ENCODE measurements at places on chromosomes 16 and 17. TPM values are rescaled to one million over a fixed set of nuclear protein-coding genes. Genes with fewer than 3 reads are reported as not detected.

The SLC16A6 gene
- 0.48 TPM for total RNA-seq

DNA sequence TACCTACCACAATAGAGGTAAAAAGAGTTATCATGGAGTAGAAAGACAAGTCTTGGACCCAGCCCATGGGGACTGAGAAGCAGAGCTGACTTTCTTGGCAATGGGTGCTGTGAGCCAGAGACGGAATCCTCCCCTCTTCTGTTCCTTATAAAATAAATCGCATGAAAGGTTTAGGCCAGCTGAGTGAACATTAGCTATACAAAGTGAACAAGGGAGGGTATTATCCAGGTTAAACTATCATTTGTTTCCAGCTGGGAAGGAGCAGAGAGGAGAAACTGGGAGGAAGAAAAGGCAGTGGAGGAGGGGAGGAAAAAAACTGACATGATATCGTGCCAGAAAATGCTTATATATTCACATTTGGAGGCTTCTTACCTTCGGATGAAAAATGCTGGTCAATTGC is 13.3 kb upstream of the PAFAH1B1 start:
- no peak for DNase-seq

The C16orf92 gene
- total RNA-seq, result not detected

GRCh38 chr17:58327363-58328194 is 1.0 kb downstream of the TSPOAP1 start:
- DNase-seq, result no peak

GRCh38 chr17:76736349-76737081 is 616 bp downstream of the SRSF2 start:
- DNase-seq, result peak; percentile 36

DNA sequence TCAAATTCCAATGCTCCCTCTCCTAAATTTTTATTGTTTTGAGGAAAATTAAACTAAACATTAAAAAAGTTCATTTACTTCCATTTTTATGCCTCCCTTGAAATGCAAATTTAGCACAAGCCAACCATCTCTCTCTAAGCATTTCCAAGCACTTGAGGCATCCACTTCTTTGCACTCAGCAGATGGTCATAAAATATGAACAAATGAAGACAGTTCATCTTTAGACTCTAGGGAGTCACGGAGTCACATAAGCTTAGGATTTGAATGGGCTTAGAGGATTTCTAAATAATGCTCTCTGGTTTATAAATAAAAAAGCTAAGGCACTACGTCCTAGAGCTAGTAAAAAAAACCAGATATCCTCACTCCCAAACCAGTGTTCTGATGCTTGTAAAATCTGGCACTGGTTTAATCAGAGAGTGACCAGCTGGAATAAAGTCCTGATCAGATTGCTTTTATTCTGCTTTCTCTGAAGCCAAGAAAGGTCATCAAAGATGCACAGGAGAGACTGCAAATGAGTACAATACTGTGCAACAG is 204.2 kb downstream of the CA10 start:
- no peak for DNase-seq

DNA sequence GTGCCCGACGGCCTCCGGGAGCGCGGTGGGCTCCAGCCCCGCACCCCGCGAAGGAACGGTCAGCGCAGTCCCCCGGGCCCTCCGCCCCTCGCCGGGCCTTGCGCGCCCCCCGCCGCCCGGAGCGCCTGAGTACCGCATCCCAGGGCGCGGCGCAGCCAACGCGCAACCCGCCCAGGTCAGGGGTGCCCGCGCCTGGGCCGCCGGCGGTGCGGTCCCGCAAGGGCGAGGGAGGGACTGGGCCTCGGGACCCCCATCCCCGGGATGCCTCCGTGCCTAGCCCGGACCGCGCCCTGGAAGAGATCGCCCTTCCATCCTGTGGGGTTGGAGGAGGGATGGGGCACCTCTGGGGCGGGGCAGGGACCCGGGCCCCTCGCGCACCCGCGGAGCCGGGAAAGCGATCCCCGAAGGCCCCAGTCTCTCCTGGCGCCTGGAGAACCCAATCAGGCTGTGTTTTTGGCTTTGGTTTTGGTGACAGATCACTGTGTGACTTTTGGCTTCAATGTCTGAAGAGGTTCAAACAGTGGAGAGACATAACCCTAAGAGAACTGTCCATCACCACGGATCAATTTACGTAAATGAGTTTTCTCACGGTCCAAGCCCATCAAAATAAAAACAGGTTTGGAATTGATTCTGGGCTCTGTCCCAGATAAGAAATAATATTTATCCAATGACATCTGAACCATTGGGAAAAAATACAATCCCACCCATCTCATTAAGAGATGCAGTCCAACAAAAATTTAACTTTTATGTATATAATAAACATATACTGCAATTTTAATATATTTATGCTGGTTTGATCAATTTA is 17.8 kb downstream of the ENPP7 start:
- DNase-seq, result no peak

DNA sequence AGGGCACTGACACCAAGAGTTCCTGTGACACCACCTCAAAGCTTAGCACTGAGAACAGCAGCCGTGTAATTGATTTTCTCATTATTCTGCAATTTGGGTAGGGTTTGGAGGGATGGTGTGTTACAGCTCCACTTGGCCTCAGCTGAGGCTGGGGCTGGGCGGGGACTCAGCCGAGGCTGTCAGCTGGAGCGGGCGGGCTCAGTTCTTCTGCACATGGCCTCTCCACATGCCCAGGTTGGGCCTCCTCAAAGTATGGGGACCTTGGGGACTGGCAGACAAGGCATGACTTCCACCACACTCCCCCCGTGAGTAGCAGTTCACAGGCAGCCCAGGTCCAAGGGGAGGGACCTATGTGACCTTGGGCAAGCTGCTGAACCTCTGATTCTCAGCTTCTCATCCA is 171.5 kb downstream of the IRF8 start:
- DNase-seq, result no peak

The OR4D1 gene
- not detected for total RNA-seq

GRCh38 chr16:69302301-69302700 is 8.8 kb upstream of the VPS4A start:
- no peak for DNase-seq

DNA sequence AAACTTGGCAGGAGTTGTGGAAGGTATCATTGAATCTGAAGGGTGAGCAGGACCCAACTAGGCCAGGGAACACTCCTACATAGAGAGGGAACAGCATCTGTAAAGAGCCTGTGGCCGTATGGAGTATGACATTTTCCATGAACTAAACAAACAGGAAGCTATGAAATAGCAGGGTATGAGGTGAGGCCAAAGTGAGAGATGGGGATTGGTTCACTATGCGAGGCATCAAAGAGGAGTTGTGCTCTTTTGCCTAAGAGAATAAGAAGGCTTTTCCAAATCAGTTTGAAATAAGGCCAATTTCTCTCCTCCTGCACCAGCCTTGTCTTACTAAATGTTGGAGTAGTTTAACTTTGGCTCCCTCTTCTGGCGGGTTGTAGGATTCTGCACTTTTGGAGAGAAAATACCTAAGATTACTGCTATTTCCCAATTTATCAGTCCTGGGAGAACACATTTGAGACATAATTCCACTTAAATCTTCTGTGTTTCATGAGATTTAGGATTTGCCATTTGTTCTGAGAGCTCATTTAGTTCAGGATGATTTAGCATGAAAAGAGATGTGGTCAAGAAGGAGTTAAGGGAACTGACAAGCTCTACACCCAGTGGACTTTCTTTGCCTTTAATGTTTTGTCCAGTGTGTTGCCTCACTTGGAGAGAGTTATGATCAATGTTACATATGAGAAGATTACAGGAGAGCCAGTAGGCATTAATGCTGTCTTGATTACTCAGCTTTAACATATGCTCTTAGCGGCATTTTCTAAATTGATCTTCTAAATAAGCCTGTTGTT is 55.4 kb downstream of the TNRC6C start:
- DNase-seq, result peak; percentile 69

The NAGS gene
- total RNA-seq, result 1.4 TPM

DNA sequence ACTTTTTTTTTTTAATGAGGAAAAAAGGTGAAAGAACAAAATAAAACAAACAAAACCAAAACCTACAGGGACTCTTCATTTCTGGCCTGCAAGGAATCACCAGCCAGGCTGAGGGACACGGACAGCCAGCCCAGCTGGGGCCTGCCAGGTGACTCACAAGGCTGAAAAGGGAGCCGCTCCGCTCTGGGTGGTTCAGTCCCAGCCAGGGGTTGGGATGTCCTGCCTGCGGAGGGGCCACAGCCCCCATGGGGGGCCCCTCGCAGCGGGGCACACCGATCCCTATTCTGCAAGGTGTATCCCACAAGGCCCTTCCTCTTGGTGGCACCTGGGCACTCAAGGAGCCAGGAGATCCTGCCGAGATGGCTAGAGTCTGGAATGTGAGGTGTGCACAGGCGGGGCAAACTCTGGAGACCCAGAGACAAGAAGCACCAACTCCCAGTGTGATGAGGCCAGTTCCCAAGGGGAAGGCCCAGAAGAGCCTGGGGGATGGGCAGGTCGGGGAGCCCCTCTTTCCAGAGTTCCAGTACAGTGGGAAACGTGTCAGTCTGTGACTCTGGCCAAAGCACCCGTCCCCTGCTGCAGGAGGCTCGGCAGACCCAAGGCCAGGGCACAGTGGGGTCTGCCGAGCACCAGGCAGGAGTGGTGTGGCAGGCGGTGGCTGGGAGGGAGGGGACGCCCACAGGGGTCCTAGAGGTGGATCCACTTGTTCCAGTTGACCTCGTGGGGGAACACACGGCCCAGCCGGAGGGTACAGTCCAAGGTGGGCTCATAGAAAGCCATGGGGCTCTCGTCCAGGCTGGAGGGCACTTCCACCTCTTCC is 58.9 kb downstream of the IL21R start:
- DNase-seq, result peak; percentile 51

- no peak for DNase-seq
Observed at GRCh38 chr16:87227296-87227951, 89.8 kb downstream of the C16orf95 start.

DNA sequence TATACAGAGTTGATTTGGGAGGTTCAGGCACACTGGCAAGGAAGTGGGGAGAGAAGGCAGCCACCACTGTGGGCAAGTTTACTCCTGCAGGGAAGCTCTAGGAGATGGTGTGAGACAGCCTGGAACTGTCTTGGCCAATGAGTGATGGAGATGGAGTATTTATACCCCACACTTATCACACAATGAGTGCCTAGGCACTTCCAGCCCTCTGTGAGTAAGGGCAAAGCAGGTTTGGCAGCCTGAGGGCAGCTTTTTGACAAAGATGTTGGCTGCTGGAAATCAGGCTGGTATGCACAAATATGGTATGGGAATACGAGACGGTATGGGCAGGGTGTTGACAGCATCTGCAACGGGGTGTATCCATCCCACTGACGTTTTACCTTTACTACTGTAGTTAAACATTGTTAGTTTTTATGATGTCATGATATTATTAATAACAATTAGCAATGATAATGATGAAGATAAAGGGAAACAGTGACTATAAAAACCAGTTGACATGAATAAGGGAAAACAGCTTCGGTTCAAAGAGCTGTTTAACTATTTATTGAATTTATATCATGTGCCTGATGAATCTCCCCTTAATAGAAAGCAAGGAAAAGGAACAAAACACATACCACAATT is 149.9 kb downstream of the CDK5R1 start:
- no peak for DNase-seq

The EPX gene
- total RNA-seq, result not detected

DNA sequence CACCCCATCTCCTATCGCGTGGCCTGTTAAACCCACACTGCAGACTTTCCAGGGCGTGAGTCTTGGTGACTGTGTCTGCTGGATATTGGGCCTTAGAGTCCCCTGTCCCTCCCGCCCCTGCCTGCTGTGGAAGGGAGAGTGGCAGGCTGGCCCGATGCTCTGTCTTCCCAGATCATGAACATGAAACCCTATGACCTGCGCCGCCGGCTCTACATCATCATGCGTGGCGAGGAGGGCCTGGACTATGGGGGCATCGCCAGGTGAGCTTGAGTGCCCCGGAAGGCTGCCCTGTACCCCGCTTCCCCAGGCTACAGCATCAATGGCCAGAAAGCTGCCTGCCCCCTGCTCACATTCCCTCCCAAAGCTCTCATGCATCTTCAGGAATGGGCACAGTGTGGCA is 19.5 kb upstream of the CLEC18A start:
- no peak for DNase-seq

- peak; percentile 55 for DNase-seq
Observed at GRCh38 chr17:37483311-37484039, 6.2 kb upstream of the DUSP14 start.

The SCNN1B gene
- not detected for total RNA-seq

The HAP1 gene
- 0.14 TPM for total RNA-seq

The SLFN13 gene
- total RNA-seq, result 0.84 TPM
